ENCODE measurements at places on chromosomes 6 and 20.
A peak's percentile ranks its signal among the peaks of the same experiment; 100 is the strongest.

- no peak for DNase-seq
These were observed 502.4 kb downstream of the BCKDHB start for GRCh38 chr6:80608881-80609280.

DNA sequence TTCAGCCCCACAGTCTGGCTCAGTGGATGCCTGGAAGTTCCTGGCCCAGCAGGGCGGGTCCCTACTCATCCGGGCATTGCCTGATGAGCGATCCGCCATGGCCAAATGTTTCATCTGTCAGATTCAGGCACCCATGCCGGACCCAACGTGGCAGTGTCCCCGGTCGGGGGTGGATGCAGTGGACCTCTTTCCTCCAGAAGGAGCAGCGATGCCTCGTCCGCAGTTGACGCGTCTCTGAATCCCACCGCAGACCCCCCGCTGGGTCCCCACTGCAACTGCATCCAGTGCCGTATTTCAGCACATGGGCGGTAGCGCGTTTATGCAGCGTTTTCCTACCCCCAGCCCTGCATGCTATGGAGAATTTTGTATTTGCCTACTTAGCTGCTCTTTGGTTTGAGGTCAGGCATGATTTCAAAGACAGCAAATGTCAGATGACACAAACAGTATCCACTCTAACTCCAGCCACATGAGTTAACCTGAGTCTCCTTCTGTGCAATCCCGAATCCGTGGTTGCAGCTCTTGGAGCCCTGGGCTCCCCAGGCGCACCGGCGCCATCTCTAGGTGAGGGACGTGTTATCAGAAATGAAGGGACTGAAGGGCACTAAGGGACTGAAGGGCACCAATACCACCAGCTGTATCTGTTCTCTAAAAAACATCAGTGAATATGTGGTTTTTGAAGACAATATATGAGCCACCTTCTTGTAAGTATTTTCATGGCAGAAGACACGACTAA lies 72.6 kb upstream of the THBS2 start:
- DNase-seq, result no peak

DNA sequence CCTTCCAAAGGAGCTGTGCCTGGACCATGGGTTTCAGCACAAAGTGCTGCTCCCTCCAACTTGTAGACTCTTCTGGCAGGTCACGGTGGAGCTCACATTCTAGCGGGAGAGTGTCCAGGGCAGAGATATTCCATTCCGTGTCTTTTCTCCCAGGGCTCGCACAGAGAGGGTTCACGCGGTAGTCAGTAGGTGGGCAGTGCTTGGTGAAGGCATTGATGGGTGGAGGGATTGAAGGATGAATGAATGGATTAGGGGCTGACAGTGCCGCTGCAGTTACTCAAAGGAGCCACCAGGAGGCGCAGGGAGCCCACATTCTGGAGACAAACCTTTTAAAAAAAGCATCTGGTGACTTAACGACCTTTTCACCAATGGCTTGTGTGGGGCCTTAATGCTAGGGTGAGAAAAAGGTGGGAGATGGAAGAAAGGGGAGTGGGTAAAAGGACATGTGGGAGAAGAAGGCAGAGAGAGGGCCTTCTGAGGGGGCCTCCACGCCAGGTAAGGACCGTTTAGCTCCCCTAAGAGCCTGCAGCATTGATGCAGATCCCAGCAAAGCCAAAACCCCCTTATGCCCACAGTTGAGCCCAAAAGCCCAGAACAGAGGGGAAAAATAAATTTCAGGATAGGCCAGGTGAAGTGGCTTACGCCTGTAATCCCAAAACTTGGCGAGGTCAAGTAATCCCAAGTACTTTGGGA lies 17.5 kb upstream of the FAM110A start:
- DNase-seq, result peak; percentile 78

- no peak for DNase-seq
These were observed 38.7 kb upstream of the AFDN start for GRCh38 chr6:167787896-167788562.

DNA sequence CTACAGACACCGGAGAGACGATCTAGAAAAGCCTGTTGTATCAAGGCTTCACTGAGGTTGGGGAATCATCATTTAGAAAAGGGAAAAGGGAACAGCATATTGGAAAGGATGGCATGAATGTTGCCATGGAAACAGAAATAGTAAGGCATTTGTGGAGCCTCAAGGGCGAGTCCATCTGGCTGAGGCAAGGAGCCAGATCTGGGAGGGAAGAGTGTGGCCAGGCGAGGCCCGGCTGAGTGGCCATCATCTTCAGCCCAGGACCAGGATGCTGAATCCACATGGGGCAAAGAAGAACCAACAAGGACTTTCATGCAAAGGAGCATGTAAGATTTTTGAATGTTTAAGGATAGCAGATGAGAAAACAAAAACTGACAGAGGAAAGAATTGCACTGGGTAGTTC lies 85.8 kb downstream of the MAP3K5 start:
- no peak for DNase-seq

DNA sequence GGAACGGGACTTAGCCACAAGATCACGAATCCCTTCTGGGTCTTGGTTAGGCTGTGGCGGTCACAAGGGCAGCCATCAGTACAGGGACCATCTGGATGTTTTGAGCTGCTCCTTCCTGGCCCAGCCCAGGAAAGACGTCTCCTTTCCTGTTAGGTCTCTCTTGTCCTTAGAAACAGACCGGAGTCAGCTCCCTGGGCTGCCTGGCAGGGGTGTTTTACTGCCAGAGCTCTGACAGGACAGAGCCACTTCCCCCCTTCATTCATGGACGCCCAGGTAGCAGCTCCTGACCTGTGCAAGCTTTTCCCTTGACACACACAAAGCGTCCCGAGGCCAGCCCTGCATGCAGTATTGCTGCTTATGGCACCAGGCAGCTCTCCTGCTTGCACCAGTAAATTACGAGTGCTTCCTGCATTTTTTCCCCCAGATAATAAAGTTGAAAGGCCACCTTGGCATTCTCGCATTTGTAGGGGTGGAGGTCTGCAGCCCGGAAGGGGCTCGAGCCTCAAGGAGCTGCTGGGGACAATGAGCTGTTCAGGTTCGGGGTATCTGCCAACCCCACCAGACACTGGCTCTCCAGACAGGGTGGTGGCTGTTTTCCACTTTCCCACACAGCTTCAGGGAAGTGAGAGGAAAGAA lies 87.4 kb downstream of the NOL4L start:
- no peak for DNase-seq

DNA sequence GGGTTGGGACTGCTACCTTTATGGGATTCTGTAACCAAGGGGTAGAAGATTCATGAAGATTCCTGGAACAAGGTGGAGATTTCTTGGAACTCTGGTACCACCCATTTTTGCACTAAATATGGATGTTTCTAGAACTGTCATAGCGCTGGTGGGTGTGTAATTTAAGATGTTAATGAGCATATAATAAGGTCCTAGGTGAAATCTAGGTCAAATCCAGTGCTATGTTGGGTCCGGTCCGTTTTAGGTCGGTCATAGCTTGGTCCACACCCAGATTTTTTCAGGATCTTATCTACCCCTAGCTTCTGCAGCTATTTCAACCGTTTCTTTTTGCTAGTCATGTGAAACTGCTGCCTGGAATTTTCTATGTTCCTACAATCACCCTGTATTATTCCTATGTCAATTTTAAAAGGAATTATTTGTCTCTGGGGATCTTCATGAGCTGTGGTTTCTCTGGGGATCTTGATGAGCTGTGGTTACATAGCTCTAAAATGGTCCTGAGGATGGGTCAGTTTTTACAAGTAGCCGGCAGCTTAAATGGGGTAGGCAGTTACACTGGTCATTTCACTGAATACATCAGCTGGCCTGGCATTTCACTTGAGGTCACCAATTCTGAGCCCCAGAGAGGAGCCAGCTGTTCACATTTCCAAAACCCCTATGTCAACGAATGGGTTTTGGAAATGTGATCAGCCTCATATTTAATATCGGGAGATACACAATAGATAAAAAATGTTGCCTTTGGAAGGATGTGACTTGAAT lies 652.3 kb upstream of the FLRT3 start:
- DNase-seq, result no peak

DNA sequence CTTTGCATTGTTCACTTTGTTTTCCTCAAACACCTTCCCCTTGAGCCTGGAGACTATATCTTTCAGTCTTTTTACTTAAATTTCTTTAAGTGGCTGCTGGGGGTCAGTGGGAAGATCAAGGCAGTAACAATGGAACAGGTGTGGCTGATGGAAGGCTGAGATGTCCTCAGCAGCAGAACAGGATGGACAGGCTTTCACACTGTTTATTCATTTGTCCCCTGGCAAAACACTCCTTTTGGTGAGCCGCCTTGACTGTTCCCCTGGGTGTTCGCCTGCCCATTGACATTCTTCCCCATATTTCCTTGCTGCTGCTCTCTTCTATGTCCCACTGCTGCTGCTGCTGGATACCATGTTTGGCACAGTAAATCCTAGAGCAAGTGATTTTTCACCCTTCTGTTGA lies 38.1 kb downstream of the RNF144B start:
- no peak for DNase-seq

DNA sequence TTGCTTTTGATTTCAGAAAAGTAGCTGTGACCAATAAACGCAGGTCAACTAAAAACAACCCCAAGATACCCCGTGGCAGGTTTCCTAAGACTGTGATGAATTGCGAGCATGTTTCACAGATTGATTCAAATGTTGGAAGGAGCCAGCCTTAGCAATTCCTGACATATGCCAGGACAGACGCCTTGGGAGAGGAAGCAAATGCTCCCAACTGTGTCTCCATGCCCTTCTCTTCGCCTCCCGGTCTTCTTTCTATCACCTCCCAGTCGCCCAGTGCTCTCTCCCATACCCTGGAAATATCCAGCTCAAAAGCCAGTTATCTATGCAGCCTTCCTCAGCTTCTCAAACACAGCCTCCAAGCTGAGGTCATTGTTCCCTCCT lies 32.0 kb downstream of the KIAA0319 start:
- DNase-seq, result no peak

GRCh38 chr6:107731422-107732319 lies 92.4 kb downstream of the SCML4 start:
- DNase-seq, result peak; percentile 37

- DNase-seq, result no peak
These were observed 126.8 kb upstream of the AGPAT4 start for GRCh38 chr6:161400671-161401070.

- DNase-seq, result no peak
These were observed 107.0 kb downstream of the ERMARD start for GRCh38 chr6:169858293-169858934.

- DNase-seq, result no peak
These were observed 96.3 kb upstream of the MAFB start for GRCh38 chr20:40785346-40785745.

GRCh38 chr6:131923356-131923755 lies 27.8 kb downstream of the CCN2 start:
- DNase-seq, result no peak

GRCh38 chr20:59776059-59776603 lies 157.3 kb downstream of the SYCP2 start:
- no peak for DNase-seq

DNA sequence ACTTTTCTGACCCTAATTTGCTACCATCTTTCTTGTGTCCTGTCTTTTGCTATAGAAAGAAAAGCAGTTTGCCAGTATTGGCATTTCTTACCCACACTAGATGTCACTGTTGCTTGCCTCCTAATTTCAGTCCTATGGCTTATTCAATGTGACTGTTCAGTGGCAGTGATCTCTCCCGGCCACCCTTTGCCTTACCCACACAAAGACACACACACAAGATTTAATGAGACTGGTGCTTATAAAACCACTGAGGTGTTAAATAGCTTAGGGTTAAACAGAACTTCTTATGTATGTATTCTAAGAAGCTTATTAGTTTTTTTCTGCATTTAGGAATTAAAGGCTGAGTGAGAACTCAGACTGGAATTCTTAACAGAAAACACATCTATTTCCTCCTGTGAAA lies 233.6 kb upstream of the ASCC3 start:
- peak; percentile 20 for DNase-seq

DNA sequence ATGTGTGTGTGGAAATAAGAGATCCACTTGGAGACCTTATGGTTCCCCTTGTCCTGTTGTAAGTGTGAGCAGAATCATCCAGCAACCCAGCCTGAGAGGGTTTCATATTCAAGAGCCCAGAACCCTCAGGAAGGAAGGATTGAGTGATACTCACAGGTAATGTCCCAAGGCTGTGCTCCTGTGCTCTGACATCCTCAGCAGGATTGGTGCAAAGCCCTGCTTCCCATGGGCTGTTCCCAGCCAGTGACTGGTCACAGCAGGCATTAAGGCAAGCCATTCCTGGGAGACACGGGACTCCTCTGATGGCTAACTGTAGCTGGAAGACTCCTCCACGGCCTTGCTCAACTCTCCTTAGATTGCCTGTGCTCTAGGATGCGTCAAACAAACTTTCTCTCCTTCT lies 33.8 kb upstream of the HLA-G start:
- no peak for DNase-seq

DNA sequence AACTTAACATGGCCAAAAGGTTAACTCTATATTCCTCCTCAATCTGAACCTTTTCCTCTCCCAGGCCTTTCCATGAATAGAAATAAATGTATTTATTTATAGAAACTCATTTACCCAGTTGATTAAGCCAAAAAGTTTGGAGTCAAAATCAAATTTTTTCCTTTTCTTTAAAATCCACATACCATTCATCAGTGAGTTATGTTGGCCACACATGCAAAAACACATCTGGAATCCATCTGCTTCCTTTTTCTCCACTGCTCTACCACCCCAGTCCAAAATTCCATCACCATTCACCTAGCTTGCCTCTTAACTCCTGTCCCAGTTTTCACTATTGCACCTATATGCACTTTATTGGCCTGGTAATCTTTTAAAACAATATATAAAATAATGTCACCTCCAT lies 62.4 kb upstream of the TMEM200A start:
- no peak for DNase-seq

- no peak for DNase-seq
These were observed 112.1 kb upstream of the ASF1A start for GRCh38 chr6:118781897-118782296.

DNA sequence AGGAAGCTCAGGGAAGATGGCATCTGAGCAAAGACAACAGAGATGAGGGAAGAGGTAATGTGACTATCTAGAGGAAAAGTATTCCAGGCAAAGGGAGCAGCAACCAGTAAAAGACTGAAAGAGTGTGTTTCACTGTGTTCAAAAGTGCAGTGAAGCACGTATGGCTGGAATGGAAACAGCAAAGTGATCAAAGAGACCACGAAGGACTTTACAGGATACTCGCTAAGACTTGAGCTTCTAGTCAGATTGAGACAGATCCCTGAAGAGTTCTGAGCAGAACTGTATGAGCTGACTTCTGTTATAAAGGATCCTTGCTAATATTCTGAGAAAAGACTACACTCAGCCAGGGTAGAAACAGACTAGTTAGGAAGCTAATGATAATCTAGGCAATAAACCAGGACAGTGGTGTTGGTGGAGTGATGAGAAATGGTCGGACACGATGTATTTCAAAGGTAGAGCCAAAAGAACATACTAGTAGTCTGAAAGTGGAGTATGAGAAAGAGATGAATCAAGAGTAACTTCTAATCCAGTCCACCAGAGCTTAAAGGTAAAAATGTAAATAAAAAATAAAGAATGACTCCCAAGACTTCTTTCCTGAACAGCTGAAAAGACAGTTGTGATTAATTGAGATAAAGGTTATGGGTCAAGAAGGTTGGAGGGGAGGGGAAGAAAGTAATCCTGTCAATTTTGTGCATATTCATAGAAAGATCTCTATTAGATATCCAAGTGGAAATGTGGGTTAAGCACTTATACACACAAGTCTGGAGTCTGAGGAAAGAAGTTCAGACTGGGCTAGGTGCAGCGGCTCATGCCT lies 14.2 kb downstream of the SEC63 start:
- no peak for DNase-seq

Measured in HuH-7 (cell line).